ENCODE measurements at places on chromosomes 13 and 19. TPM values are rescaled to one million over a fixed set of nuclear protein-coding genes. Genes with fewer than 3 reads are reported as not detected.

DNA sequence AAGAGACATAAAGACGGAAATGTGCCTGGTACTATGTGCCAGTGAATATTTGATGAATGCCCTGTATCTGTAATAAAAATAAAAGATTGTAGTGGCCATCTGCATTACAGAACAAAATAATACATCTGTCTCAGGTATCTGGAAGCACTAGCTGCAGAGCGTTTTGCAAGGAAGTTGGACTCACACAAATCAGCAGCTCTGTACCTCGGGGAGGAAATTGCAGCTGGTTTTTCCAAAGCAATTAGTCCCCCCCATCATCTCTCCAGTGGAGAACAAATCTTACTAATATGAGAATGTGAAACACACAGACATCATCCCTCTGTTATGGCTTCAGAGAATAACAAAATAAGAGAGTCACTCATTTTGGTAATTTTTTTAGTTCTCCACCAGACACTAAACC is 245.3 kb downstream of the ITGBL1 start:
- no peaks in the 10 kb centered on the region for H3K4me1 ChIP-seq
- DNase-seq = no peak
- H3K27ac ChIP-seq = no peak overlapping the region
- H3K36me3 ChIP-seq = no peaks in the 10 kb centered on the region

DNA sequence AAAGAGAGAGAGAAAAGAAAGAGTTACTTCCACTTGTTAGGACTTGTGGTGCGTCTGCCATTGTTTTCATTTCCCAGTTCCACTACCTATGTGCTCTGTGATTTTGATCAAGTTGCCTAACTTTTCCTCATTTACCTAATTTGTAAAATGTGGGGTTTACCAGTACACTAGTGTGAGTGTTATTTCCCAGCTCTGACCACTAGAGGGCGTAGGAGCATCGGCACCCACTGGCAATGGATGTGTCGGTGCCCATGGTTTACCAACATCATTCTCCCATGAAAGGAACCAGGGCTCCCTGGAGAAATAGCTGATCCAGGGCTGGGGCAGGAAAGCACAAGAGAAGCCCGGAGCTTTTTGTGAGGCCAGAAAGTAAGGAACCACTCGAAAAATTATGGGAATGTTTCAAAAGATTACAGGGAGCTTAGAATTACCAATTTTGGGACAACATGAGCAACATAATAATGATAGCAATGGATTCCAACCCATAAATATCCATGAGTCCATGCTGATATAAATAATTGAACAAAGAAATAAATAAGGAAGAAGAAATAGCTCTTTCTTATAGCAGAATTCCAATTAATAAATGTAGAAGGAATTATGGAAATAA is 15.1 kb upstream of the CEACAM4 start:
- no peak overlapping the region for H3K4me3 ChIP-seq
- peak; percentile 59 for DNase-seq
- no peaks in the 10 kb centered on the region for H3K27me3 ChIP-seq
- H3K4me1 ChIP-seq = no peaks in the 10 kb centered on the region
- no peak overlapping the region for H3K27ac ChIP-seq

GRCh38 chr19:21434967-21435544 is 38.1 kb downstream of the ZNF493 start:
- DNase-seq = no peak
- H3K27ac ChIP-seq = no peak overlapping the region
- H3K36me3 ChIP-seq = no peaks in the 10 kb centered on the region
- H3K4me1 ChIP-seq = no peaks in the 10 kb centered on the region

DNA sequence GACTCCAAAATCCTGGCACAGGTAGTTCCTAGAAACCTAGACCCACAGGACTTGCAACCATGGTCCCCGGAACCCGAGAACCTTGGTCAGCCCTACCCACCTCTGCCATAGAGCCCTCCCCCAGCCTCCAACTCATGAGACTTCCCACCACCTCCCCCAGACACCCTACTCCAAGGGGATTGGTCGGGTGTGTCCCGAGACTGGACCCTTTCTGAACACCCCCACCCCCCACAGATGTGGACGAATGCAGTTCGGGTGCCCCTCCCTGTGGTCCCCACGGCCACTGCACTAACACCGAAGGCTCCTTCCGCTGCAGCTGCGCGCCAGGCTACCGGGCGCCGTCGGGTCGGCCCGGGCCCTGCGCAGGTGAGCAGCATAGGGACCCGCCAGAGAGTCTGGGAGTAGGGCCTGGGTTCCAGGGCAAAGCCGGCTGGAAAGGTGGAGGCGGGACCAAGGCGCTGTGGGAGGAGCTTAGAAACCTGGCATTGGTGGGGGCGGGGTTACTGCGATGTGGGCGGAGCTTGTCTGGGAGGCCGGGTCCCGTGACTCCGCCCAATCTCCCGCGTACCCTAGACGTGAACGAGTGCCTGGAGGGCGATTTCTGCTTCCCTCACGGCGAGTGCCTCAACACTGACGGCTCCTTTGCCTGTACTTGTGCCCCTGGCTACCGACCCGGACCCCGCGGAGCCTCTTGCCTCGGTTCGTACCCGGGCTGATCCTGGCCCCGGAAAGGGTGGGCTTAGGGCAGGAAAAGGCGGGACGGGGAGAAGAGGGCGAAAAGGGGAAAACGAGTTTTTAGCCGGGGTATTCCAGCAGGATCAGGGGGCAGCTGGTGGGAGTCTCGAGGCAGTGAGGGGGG is 11.9 kb downstream of the LTBP4 start:
- H3K27me3 ChIP-seq = no peaks in the 10 kb centered on the region
- peak overlapping the region; percentile 38 for H3K4me3 ChIP-seq
- H3K4me1 ChIP-seq = peaks cover 20% of the 10 kb centered on the region

ZNF260 gene
- total RNA-seq = 10.4 TPM

CYP4F8 gene
- not detected for total RNA-seq

CYP2A6 gene
- 0.09 TPM for total RNA-seq

Measured in liver (tissue), 10 donors.